GM12891 (cell line): ENCODE measurements at places on chromosomes 16 and 17.

- no peak for DNase-seq
Observed at GRCh38 chr17:22463110-22463850, 771.0 kb downstream of the KCNJ18 start.

- no peak for DNase-seq
Observed at GRCh38 chr17:20271011-20271610, 196.2 kb downstream of the LGALS9B start.

GRCh38 chr17:46986366-46986765, 7.3 kb upstream of the RPRML start:
- no peak for DNase-seq

DNA sequence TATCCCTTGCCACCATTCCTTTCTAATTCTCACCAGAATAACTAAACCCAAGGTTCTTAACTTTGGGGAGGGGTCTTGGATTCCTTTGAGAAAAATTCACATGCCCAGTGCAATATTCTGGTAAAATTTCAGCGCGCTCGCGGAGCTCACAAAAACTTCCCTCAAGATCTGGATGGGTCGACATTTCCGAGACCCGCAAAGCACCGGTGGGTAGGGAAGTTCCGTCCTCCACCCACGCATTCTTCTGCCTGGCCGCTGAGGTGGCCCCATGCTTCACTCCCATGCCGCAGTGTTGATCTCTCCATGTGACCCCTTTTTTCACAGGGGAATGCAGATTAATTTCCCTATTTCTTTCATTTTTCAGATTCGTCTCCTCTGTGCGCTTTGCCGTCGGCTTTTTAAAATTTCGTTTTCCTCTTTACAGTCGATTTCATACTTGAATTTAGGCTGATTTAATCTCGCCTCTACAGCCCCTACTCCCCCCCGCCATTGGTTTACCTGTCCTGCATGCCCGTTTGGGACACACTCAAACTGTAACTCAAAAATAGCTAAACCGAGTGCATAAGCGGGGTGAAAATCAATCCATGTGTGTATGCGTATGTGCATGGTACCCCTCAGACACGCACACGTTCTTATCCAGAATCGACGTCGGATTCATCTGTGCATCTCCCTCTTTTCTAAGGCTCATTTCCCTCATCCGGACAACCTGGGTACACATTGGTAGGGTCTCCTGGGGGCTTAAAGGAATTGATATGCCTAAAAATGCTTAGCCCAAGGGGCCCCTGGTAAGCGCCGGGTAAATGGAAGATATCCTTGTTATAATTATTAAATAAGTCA, 1.4 kb upstream of the SP6 start:
- DNase-seq: no peak

DNA sequence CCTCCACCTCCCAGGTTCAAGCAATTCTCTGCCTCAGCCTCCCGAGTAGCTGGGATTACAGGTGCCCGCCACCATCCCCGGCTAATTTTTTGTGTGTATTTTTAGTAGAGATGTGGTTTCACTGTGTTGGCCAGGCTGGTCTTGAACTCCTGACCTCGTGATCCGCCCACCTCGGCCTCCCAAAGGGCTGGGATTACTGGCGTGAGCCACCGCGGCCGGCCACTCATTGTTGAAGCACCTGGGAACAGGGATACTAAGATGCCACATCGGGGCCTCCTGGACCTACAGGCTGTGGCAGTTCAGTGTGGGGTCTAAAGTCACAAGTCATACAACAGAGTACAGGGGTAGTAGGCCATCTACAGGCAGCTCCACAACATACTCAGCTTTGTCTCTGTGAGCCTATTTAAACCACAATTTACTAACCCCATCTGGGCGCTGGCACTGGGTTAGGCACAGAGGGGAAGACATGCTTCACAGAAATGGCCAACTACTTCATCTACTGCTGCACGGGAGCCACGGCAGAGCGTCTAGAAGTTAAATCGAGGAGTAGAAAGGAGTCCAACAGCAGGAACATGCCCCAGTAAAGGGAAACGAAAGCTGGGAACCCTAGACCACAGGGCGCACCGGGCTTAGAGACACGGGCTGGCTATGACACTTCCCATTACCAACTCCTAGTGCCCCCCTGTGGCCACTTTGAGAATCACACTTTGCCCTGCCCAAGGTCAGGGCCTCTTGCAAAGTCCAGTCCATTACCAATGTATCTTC, 4.3 kb downstream of the VAMP2 start:
- peak; percentile 70 for DNase-seq

GRCh38 chr17:50266384-50267073, 7.7 kb upstream of the TMEM92 start:
- no peak for DNase-seq

DNA sequence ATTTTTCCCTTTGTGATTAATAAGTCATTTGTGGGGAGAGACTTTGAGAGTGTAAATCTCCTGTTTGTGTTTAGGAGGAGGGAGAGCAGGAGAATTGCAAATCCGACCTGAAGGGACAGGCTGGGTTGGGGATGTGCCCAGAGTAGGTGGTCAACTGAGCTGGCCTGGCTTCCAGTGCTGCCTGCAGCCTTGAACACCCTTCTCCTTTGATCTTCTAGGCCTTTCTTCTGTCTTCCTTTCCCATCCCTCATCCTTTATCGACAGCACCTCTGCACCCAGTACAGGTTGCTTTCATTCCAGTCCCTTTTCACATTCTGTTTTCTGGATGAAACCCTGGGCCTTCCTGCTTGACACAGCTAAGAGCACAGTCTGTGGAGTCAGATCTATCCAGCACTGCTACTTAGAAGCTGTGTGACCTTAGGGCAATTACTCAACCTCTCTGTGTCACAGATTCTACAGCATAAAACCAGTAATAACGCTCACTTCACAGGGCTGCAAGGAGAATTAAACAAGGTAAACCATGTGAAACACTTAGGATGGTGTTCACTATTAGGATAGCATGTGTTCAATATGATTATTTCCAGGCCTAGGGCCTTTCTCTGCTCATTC, 1.0 kb upstream of the CSNK2A2 start:
- DNase-seq: no peak

GRCh38 chr16:89482150-89482816, 8.1 kb downstream of the ANKRD11 start:
- DNase-seq: no peak

- no peak for DNase-seq
Observed at GRCh38 chr17:51344532-51344931, 84.2 kb downstream of the UTP18 start.

DNA sequence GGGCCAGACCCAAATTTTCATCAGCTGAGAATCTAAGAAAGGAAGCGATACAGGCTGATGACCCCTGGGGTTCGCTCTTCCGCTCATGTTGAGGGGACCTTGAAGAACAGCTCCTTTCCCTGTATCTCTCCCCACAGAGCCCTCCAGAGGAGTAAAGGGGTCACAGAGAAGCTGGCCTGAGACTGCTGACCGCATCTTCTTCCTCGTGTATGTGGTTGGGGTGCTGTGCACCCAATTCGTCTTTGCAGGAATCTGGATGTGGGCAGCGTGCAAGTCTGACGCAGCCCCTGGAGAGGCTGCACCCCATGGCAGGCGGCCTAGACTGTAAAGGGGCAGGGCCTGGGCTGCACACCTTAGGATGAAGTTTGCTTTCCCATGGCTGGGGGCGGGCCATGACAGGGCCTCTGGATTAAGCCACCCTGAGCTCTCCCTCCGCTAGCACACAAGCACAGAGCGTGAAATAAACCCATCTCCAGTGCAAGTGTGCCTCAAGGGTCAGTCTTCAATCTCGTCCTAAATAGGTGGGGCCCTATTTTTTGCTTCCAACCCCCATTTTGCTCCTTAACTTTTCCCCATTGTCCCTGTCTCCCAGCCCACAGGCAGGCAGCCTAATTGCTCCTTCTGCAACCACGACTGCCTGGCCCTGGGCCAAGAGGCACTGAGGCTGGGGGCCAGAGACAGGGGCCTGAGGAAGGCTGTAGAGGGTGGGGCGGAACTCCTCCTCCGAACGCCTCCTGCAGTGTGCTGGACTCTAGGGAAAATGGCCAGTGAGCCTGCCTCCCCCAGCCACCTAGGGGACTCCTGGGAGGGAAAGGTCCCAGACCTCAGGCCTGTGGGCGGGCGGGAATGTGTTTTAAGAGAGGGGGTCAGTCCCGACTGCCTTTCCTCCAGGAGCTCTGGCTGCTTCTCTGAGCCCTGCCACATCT, 3.6 kb downstream of the ZACN start:
- peak; percentile 12 for DNase-seq

DNA sequence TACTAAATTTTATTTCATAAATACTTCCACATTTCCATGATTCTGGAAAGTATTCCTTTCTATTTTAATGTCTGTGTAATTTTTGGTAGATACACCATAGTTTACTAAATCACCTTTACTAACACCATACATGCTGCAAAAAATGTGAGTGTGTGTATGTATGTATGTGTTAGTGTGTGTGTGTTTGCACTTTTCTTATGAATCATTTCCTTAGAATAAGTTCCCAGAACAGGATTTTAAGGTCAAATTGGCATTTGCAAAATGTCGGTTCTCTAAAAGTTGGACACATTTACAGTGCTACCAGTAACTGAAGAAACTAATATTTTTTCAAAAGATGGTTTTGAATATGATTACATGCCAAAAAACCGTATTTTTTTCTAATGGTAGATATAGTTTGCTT, 137.1 kb downstream of the CYB561 start:
- DNase-seq: no peak

DNA sequence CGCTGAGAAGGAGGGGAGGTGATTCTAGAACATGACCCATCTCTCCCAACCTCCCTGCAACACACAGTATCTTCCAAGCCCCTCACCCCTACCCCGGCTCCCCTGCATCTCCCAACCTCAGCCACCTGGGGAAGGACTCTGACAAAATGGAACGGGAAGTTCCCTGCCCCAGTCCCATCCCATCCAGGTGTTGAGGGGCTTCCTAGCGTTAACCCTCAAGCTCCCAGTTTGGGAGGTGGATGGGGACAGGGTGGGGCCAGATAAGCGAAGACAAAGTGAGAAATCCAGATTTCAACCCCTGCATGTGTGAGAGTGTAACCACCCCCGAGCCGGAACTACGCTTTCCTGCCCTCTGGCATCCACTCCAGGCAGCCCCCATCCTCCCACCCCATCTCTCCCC, 1.8 kb downstream of the ZSCAN10 start:
- no peak for DNase-seq

DNA sequence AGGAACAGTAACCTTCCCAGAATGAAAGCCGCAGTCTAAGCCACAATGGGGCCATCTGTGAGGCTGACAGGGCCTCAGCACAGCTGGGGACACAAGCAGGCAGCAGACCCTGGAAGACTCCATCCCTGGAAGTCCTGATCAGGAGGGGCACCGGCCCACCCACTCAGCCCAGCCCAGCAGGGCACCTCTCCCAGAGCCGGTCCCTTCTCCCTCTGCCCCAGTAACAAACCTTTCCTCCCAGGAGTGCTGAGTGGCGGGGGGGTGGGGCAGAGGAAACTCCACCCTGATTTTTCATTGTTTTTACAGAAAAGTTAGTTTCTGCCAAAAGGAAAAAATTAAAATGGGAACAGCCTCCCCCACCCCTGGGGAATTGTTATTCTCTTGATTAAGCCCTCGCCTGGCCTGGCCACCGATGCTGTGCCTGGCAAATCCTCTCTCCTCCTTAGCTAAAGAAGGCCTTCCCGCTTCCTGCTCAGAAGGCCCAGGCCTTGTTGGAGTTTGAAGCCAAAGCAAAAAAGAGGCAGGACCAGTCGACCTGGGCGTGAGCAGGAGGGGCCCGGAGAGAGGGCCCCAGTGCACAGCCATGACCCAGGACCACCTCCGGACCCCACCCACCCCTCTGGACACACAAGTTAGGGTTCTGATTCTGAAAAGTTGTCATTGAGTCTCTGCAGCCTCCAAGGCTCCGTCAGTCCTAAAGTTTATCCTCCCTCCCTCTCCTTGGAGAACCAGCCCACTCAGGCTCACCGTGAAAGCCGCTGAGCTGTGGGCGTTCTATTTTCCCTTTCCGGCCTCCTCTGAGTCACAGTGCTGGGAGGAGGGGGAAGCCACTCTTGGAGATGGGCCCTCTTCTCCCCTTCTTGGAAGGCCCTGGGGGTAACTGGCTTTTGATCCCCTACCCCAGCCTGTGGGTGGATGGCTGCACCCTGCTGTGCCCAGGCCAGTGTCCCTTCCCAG, 128.4 kb upstream of the TNRC6C start:
- DNase-seq: no peak
